Progenitor cell of endocrine pancreas (in vitro differentiated cells): ENCODE measurements at places on chromosomes 11 and 22. TPM values are rescaled to one million over a fixed set of nuclear protein-coding genes. Genes with fewer than 3 reads are reported as not detected.

Gene MMP3
- not detected in 2 replicates for total RNA-seq

Gene RFPL2
- total RNA-seq, result 1.0 TPM in 2 replicates

Gene MAP6
- 5.4 and 6.0 TPM in 2 replicates for total RNA-seq

Gene TRIM48
- total RNA-seq, result not detected in 2 replicates
